ENCODE measurements at places on chromosomes 4 and X.

DNA sequence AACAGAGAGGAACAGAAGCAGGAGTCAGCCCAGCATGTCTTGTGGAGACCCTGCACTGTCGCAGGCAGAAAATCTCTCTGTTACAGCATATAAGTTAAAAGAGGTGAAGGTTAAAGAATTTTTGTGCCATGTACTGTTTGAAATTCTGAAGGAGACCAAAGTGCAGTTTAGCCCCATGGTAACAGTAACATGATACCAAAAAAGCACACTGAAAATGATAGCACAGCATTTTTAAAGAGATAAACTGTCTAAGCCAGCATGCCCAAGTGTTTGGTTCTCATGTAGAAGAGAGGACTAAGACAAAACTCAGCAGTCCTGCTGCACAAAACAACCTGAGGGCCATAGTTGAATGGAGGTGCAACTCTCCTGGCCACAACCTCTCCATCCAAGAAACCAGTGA lies 41.9 kb upstream of the PARM1 start:
- no peak for DNase-seq

DNA sequence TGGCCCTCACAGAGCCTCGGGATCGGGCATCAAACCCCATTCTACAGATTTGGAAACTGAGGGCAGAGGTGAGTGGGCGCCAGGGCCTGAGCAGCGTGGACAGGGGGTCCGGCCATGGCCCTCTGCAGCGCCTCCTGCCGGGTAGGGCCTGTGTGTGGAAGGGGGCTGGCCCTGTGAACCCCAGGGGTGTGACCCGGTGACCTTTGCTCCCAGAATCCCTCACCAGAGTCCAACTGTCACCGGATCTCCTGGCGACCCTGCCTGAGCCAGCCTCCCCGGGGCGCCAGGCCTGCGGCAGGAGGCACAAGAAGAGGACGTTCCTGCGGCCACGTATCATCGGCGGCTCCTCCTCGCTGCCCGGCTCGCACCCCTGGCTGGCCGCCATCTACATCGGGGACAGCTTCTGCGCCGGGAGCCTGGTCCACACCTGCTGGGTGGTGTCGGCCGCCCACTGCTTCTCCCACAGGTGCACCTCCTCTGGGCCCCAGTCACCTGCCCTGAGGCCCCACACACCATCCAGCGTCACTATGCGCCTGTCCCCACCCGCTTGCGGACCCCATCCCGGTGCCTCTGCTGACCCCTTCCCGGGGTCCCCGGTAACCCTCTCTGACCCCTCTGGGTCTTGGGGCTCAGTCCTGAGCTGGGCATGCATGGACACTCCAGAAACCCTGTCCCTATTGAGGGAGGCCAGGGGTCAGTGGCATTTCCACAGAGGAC lies 4.2 kb downstream of the HGFAC start:
- DNase-seq: no peak

DNA sequence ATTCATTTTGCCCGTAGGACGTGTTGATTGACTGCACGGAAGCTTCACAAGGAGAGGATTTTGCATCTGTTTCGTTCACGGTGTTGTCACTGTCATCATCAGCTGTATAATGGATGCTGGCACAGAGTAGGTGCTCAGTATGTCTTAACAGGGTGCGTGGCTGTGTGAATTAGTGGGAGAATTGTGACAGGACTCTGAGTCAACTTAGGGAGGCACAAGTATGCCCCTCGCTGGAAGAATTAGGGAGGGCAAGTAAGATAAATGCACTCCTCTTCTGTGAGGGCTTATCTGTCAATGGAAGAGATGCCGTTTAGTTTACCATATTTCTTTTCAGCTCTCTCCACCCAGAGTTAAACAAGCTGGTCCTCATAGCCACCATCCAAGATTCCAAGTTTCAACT lies 107.2 kb downstream of the TRIML1 start:
- no peak for DNase-seq

GRCh38 chrX:44922980-44923379 lies 50.0 kb downstream of the KDM6A start:
- no peak for DNase-seq

DNA sequence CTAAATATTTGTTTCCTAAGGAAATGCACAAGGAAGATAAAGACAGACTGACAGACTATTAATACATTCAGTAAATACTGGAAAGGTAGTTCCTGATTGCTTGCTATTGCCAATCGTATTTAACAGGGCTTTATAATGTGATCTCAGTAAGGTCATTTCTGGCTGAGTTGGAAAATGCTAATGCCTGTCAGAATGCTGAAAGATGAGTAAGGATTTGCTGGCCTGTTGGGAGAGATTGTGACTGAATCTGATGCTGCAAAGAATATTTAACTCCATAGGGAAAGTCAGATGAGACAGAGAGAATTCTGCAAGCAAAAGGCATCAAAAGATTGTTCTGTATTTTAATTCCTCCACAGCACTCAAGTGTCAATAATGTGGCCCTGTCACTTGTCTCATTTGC lies 169.0 kb downstream of the BEND2 start:
- no peak for DNase-seq

Measured in stimulated activated CD4-positive, alpha-beta T cell treated with anti-CD3 and anti-CD28 coated beads, Interleukin-2, amount 100 ng/mL, for 48 hours (primary cell).